Stimulated activated CD4-positive, alpha-beta T cell treated with anti-CD3 and anti-CD28 coated beads, Interleukin-4, amount 100 ng/mL, for 1 hour (primary cell): ENCODE measurements at places on chromosomes 16 and 17.

- DNase-seq: peak; percentile 89
These were observed 106.3 kb downstream of the SEC14L1 start for GRCh38 chr17:77247048-77247541.

- no peak for DNase-seq
These were observed 30.2 kb downstream of the PLCD3 start for GRCh38 chr17:45101883-45102811.

DNA sequence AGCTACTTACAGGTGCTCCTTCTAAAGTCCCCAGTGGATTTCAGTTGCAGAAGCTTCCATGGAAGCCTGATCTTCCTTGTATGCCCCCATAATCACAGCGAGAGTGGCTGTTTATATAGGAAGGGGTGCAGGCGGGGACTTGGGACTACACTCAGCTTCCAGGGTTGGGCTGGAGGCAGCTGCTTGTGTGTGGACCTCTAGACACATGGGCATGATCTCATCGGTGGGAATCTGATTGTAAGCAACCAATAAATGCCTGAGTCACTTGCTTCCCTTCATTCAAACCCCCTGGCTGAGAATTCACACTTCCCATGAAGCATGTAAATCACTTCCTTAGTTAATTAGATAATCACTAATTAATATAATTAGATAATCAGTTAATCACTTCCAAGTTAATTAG is 1.0 kb upstream of the KRT20 start:
- DNase-seq: no peak

DNA sequence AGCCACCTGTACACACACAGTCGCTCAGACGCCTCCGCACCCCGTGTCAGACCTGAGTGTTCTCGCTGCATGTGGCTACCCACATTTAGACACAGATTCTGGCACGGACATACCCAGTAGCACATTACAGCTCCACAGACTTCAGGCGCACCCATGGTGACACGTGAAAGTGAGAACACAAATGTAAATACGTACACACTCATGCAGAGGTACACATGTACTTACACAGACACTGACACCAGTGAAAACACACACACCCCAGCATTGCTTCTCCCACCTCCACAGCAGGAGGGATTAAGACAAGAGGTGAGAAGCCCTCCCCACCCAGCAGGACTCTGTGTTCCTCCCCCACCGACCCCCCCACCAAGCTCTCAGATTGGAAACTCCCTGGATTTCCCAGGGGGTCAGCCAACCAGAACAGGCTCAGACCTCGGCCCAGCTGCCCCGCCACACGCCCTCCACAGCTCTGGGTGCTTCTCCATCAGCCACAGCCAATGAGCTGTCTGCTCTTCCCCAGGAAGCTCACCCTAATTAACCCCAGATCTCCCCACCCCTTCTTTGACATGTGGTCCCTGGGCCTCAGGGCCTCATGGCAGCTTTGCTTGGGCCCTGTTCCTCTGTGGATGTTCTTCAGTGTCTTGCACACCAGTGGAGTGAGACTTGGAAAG is 5.3 kb upstream of the FOXN1 start:
- no peak for DNase-seq

GRCh38 chr17:78276098-78276887 is 44.9 kb downstream of the TMEM235 start:
- no peak for DNase-seq

DNA sequence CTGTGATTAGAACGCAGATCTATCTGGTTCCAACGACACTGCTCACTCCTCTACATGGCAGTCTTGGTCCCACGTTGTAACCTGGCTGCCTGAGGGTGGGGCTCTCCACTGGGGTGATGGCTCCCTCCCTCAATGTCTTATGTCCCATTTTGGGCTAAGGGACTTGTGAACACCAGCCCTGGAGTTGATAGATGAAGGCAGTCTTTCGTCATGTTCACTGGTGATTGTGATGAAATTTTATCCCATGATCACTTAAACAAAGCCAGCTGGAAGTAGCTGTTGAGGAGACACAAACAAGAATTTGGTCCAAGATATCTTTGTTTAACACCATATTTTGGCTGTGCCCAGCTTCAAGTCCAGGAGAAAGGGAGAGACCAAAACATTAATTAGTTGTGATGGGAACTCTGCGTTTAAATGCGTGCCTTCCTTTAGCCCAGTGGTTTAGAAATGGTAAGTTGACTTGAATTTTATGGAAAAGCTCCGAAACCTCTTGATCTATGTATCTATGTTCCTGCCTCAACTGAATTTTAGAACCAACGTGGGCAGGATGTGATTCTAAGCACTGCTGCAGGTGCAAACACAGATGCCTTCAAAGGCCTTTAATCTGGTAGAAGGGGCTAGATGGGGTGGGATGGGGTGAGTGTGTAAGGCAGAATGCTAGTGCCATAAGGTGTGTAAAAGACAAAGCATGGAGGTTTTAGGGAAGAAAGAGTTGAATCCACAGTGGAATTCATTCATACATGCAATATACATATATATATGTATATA is 186.8 kb upstream of the IRX3 start:
- no peak for DNase-seq

DNA sequence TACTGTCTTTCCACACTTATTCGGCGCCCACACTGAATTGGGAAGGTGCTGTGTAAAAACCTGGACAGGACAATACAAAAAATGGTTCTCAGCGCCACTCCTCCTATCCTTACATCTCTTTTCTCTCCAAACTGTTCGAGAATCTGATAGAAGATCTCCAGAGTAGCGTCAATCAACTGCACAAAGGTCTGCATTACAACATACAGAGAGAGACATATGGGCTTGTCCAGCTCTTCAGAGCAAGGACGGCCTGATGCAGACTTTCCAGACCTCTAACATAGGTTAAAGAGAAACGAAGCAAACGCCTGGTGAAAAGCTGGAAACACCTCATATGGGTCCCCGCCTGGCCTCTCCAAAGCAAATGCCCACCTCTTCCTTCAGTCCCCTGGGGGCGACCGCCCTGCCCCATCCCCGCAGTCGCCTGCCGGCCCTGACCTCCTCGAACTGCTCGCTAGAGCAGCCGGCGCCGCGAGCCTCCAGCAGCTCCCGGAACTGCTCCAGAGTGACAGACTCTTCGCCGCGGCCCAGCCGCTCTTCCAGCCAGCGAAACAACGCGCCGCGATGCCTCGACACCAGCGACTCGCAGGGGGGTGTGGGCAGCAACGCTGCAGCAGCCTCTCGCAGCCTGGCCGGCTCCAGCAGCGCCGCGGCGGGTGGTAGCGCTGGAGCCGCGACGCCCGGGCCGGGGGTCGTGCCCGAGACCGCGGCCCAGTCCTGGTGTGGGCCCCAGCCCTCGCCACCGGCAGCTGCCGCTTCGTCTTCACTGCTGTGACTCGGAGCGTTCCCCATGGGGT is 526 bp downstream of the ZZEF1 start:
- peak; percentile 39 for DNase-seq

GRCh38 chr16:4370570-4371356 is 885 bp upstream of the VASN start:
- no peak for DNase-seq

DNA sequence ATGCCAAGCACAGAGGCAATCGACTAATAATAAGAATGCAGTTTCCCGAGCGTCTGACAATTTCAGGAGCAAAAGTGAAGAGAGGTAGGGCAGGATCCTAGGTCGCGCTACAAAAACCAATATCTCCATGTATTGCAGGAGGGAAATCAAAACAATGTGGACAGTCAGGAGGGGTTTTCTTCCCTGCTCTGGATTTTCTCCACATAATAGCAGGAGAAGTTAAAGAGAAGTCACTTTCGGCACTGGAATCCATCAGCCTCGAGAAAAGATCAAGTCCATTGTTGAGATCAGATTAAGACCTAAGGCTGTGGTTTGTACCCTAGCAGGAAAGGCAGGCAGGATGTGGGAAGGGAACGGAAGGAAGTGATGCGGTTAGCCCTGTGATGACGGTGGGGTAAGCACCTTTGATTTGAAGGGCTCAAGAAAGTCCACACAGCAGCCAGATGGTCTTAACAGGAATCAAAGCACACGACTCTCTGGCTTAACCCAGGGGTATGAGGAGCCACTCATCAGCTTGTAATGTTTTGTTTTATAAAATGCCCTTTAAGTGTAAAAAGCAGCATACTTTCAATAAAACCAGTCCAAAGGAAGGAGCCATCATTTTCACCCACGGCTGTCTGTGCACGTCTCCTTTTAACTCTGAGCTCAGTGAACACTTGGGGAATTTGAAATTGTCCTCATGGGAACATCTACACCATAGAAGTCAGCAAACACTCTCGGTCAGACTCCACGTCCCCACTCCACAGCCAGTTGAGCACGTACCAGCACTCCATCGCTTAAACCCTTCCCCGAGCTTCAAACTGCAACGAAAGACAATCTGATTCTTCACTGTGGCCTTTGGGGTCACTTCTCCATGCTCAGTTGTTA is 15.8 kb upstream of the AKTIP start:
- DNase-seq: peak; percentile 43

DNA sequence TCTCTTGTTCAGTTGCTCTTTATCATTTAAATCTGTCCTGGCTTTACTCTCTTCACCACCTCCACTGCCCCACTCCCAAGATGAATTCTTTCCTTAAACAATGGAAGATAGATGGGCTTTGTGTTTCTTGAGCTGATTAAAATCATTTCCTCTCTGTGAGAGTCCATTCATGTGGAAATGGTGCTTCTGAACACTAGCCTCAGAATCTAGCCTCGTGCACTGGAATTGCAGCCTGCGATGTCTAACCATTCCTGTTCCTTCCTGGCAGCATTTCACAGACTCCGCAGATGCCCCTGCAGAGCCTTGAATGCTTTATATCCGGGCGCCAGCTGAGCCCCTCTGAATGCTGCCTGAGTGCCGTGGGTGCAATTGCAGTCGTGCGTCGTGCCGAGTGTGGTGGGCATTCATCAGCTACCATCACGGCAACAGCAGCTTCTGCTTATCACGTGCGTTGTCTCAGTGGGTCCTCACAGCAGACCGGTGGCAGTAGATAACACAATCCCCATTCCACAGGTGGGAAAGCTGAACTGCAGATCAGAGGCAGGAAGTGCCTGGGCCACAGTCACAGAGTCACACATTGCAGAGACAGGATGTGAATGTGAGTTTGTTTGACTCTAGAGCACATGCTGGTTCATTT is 172.8 kb upstream of the WSCD1 start:
- no peak for DNase-seq
